Ammon's horn (tissue), 1 donor: ENCODE measurements at places on chromosomes 13 and 19.

DNA sequence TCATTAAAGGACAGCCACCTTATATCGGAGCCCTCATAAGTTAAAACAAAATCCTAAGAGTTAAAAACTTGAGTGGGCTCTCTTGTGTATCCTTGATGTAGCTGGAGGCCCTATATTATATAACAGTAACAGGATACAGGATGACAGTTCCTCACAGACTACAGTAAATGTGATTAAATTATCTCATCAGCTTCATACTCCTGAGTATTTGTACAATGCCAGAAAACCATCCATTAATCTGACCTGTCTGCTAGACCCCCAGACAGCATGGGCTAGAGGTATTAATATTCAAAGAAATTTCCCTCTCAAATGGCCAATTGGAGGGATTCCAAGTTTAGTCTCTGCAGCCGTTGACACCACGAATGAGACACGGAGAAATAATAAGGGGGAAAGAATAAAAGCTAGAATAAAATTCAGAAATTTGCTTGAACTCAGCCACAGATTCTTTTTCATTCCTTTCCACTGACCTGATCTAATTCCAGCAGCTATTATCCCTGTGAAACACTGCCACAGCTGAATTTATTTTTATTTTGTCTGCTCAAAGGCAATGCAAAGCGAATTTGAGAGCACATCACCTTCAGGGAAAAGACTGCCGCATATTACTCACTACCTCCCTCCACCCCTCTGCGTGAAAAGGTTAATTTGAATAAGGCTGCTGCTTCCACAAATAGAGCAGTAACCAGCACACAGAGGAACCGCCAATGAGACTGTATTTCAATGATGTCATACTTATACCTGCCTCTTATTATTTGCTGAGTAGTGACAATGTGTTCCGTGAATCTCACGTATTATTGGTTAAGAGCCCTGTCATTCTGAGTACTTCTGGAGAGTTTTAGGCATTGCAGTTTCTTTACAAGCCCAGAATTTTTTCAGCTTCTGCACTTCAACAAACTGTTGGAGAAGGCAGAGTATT, 155.9 kb upstream of the KLF12 start:
- DNase-seq, result peak; percentile 89

DNA sequence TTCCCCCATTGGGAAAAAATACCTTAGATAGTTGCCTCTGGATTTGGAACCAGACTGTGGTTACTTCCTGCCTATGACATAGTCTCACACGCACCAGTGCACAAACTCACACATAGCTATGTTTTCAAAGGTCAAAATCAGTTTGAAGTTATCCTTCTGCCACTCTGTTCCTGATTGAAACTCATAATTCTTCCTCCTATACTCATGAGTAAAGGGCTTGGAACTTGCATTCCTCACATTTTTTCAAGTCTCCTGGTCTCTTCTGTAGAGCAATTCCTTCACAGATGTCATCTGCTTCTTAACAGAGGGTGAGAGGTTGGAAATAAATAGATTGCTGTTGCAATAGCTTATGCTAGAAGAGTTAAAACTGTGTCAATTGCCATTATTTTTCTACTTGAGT, 18.6 kb upstream of the POSTN start:
- DNase-seq, result no peak

- DNase-seq, result peak; percentile 72
Measured at GRCh38 chr13:51793570-51794271, 10.2 kb downstream of the DHRS12 start.

DNA sequence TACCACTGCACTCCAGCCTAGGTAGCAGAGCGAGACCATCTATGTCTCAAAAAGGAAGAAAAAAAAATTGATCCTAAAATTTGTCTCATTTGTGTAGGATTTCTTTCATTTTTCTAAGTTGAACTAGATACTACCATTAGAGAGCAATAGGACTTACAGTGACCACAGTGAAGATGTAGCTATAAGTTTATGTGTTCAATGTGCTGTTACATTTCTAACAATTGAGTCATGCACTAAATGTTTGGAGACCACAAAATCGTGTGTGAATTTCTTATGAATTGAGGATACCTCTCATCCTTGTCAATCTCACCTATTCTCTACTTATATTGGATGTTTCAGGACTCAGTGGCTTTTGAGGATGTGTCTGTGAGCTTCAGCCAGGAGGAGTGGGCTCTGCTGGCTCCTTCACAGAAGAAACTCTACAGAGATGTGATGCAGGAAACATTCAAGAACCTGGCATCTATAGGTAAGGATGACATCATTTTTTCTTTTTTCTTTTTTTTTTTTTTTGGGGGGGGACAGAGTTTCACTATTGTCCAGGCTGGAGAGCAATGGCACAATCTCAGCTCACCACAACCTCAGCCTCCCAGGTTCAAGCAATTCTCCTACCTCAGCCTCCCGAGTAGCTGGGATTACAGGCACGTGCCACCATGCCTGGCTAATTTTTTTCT, 12.8 kb downstream of the ZNF791 start:
- no peak for DNase-seq

- no peak for DNase-seq
Measured at GRCh38 chr13:78436311-78436710, 167.0 kb downstream of the POU4F1 start.
